ENCODE measurements at places on chromosomes 12 and 14.
A peak's percentile ranks its signal among the peaks of the same experiment; 100 is the strongest.

GRCh38 chr12:113174461-113175384 lies 10.6 kb downstream of the DDX54 start:
- peak; percentile 51 for DNase-seq

DNA sequence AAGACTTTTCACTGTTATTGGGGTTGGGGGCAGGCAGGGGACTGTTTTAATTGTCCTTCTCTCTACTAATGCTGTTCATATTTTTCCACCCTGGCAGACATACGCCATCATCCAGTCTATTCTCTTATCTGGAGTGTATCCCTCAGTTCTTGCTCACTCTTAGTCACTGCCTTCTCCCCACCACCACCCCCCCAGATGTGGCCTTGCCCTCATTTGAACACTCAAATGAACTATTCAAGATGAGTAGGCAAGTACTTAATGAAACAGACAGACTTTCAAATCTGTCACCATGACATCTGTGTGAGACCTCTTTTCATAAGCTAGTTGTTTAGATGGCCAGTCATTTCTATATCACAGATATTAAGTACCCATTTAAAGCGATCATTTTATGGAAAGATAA lies 10.1 kb downstream of the NUDT4 start:
- DNase-seq: no peak

GRCh38 chr12:58323676-58324075 lies 382.3 kb downstream of the ATP23 start:
- no peak for DNase-seq

- no peak for DNase-seq
These were observed 236.3 kb downstream of the GALC start for GRCh38 chr14:87756661-87757060.

DNA sequence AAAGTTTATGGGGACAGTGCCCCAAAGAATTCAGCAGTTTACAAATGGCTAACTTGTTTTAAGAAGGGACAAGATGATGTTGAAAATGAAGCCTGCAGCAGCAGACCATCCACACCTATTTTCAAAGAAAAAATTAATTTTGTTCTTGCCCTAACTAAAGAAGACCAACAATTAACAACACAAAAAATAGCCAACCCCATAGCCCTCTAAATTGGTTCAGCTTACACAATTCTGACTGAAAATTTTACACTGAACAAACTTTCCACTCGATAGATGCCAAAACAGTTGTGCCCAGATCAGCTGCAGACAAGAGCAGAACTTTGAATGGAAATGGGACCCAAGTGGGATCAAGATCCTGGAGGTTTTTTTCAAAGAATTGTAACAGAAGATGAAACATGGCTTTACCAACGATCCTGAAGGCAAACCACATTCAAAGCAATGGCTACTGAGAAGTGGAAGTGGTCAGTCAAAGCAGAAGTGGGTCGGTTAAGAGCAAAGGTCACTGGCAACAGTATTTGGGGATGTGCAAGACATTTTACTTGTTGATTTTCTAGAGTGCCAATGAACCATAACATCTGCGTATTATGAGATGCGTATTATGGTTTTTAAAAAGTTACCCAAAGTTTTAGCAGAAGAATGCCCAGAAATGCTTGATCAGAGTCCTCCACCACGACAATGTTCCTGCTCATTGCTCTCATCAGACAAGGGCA lies 30.0 kb downstream of the SLC39A9 start:
- peak; percentile 3 for DNase-seq

- no peak for DNase-seq
These were observed 4.6 kb downstream of the SSH1 start for GRCh38 chr12:108852674-108853309.

DNA sequence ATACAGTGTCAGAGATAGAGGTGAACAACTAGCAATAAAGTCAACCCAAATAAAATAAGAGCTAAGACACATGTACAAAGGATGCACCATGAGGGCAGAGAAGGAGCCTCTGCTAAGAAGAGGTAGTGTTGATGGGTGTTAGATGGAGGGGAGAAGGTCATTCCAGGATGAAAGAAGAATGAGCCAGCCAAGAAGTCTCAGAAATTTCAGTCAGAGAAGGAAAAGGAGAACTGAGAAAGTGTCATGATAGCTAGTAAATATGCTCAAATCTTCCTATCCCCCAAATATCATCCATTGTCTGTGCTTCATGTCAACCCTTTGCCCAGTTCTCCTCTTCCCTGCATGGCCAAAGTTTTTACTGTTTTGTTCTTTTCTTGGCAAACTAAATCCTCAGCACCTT lies 225.2 kb upstream of the BTG1 start:
- DNase-seq: no peak

- DNase-seq: no peak
These were observed 17.2 kb upstream of the LPCAT3 start for GRCh38 chr12:7035463-7035862.

DNA sequence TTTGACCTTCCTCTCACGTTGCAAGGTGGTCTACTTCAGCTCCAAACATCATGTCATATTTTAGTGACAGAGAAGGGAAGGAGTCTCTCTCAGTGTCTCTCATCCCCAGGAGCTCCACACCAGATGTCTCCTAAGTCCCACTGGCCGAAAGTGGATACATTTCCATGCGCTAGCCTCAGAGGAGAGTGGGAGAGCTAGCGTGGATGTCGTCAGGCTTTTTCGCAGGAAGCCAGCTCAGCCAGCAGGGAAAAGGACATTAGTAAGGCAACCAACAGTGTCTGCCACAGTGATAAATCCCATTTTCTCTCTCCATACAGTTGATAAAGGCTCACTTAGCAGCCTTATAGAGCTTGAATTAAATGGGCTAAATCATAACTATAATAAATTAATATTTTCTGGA lies 155.7 kb downstream of the PELI2 start:
- no peak for DNase-seq

DNA sequence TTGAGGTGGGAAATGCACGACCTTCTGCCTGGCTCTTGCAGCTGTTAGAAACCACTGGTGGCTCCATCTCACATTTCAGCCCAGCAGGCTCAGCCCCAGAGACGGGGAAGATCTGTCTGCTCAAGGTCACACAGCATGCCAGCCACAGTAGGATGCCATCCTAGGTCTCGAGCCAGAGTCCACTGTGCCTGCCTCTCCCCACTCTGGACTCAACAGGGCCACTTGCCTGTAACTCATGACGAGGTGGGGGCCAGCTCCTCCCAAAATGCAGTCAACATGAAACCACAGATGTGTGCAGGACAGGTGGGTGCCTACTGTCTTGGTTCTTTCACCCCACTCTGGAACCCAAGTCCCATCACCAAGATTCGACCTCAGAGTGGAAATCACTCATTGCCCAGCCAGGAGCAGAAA lies 23.2 kb downstream of the BCL11B start:
- no peak for DNase-seq

DNA sequence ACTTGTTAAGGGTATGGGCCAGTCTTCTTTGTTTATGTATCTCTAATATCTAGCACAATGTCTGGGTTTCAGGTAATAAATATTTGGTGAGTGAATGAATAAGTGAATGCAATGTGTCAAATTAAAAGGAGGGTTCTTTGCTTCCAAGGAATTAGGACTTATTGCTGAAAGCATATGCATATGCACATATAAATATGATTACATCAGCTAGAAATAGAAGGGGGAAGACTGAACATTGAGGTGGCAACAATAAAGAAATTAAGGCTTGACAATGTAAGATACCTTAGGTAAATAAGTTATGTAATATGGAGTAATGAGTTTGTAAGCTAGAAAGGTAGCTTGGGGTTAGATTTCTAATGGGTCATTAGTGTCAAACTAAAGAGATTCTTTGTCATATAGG lies 37.7 kb downstream of the KCNMB4 start:
- DNase-seq: no peak

- no peak for DNase-seq
These were observed 348.2 kb downstream of the DPF3 start for GRCh38 chr14:72545411-72546311.

- no peak for DNase-seq
These were observed 4.5 kb downstream of the ZBTB1 start for GRCh38 chr14:64509036-64509435.

DNA sequence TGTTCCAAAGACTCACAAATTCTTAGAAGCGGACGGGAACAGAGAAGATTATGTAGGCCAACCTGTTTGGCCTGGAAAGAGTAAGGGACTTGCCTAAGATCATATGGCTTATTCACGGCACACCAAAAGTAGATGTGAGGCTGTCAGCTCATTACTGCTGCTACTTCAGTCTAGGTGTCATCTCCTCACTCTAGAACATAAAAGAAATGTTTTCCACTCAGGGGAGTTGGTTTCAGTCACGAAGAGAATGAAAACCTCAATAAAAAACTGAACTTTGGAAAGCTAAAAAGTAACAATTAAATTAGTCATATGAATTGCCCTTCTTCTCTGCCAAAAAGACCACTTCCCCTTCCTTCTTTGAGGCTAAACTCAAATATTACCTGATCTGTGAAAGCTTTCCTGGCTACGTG lies 658 bp upstream of the CEP128 start:
- no peak for DNase-seq

GRCh38 chr12:23564451-23565152 lies 384.9 kb downstream of the SOX5 start:
- no peak for DNase-seq

DNA sequence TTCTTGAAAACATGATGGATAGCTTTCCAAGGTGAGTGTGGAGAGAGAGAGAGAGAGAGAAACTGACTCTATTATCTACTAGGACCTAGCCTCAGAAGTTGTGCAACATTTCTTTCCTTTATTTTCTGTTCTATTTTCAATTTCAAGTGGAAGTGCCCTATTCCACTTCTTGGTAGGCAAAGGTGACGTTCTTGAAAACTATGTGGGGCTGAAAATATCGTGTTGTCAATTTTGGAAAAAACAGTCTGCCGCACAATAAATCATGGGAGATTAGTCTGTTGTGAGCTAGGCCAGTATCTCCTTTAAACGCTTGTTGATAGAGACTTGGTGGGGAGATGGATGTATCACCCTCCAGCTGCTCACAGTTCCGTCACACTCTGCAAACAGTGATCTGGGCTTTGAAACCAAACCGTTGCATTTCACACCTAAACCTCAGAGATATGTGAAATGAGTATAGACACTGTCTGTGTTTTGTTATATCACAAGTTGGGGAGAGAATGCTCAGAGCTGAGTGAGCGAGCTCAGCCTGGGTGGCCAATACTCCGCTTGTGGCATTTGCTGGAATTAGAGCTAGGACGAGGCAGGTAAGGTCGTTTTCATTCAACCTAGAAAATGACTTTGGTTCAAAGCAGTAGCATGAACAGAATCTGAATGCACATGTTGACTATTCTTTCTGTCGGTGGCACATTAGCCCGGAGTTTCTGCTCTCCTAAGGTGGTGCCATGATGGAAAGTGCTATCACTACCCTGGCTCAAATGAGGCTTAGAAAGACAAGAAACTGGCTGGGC lies 75.1 kb upstream of the ST8SIA1 start:
- no peak for DNase-seq

DNA sequence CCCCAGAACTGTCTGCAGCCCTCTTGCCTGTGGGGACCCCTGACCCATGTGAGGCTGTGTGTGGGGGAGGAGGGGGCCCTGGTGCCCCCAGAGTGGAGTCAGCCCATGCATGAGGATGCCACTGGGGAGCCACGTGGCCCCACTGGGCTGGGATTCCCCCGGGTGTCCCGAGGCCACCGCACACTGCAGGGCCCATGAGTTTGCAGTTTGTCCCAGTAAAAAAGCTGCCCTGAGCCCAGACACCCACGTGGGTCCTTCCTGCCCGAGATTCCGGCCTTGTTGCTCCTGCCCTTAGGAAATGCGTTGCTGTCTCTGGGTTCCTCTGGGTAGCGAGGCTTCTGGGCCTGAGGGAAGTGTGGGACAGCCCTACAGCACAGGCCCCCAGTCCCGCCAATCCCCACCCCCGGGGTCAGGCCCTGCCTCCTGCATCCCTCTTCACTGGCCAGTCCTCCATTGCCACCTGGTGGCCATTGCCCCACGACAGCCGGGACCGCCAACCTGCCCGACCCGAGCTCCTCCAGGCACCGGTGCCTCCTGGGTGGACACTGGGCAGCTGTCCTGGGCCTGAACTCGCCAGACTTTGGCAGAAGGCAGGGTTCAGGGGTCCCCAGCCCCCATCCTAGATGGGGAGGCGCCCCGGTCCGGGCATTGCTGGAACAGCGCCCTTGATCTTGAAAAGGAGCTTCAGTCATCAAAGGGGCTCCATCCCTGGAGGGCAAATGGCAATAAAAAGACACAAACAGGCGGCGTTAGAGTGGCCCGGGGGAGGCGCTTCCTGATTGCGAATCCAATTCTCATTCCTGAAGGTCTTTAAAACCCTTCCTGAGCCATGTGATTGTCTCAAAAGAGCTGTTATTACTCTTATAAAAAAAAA lies 15.6 kb upstream of the C14orf180 start:
- peak; percentile 51 for DNase-seq

- DNase-seq: no peak
These were observed 89.3 kb downstream of the BCL11B start for GRCh38 chr14:99182548-99183250.

- DNase-seq: no peak
These were observed 80.4 kb upstream of the KCNA1 start for GRCh38 chr12:4829161-4829792.

DNA sequence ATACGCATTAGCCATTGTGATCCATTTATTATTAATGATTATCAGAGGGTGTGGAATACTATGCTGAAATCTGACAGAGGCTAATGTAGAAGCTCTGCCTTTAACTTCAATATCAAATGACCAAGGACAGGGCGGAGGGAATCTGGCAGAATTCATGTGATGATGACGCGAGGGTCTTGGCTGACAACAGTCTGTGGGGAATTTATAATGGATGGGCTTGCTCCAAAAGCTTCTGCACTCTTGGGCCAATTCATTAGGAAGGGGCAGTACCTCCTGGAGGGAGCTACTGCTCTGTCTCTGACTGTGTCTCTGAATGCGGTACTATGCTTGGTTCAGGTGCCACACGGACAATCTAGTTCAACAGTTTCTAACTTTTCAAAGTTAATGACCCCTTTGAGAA lies 46.2 kb downstream of the GALNT8 start:
- no peak for DNase-seq

DNA sequence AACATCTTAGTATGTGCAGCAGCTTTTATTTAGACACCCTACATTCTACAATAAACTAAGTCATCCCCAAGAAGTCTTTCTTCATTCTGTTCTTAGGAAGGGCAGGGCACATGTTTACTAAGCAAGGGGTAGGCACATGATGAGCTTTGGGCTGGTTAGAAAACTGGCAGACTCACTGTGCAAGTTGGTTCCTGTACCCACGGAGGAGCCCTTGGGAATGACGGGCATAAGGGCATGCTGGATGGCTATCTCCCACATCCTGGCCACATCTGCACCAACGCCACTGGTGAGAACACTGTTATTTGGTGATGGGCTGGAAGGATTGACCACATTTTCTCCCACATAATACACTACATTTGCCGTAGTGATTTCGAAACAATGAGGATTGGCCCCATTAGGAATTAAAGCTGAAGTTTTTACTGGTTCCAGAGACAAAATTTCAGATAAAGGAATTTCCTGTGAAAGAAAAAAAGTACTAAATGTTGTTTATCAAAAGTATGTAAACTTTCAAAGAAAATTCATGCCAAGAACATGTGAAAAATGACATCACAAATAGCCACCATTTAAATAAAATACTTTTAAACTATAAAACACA lies 297.0 kb downstream of the PRKD1 start:
- DNase-seq: no peak

DNA sequence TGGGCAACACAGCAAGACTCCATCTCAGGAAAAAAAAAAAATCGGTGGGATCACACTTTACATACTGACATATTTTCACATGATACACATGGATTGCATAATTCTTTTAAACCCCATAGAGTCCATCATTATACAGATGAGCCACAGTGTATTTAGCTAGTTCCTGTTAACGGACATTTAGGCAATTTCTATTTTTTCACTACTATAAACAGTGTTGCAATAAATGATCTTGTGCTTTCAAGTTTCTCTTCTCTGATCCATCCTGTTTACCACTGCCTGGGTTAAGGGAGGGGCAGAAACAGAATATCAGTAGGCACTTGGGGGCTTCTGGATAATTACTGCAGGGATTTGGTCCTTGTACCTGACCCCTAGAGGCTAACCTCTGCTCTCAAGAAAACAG lies 43.4 kb upstream of the SPTLC2 start:
- no peak for DNase-seq
